ENCODE measurements at places on chromosomes 2 and 18.

- no peak for DNase-seq
Measured at GRCh38 chr18:42094875-42095274, 139.8 kb downstream of the PIK3C3 start.

DNA sequence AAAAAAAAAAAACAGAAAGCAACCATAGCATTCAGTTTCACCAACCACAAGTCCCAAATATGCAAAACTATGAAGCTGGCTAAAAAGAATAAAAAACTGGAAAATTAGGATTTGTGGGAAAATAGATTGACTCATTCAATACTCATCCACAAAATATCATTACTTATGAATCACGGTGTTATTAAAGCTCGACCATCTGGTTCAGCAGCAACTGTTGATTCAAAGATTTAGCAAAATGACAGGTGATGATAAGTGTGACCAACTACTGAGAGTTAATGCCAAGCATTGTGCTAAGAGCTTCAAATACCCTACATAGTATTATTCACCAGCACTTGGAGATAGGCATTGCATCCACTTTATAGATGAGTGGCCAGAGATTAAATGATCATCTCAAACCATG is 26.2 kb upstream of the XDH start:
- no peak for DNase-seq

- DNase-seq, result no peak
Measured at GRCh38 chr2:237222178-237222577, 136.5 kb downstream of the COPS8 start.

DNA sequence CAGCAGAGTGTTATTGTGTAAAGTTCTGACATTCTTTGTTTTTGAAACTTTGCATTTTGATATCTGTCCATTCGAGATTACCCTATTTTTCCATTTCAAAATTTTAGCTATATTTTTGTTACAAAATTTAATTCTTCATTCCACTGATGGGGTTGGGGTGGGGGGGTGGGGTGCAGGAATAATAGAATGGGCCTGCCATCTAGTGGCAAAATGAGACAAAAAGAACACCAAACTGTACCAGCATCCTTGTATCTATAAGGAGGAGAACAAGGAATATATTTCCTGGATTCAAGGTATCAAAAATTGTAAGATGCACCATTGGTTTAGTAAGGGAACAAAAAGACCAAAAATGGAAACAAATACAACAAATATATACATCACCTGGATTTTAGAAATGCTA is 27.9 kb upstream of the TTR start:
- DNase-seq, result no peak

DNA sequence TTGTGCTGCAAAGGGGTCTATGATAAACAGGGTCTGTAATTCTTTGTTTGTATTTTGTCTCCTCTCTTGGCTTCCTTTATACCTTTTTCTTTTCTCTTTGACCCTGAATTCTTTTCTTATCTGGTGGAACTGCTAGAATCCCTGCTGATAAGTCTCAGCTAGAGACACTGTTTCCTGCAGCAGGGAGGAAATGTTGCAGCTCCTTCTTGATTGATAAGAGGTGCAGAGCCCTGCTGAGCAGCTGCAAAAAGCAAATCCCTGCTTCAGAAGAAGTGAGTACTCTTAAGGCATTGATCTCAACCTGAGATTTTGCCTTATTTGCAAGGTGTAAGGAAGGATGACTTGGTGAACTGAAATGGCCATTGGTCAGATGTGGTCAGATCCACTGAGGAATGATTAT is 167.8 kb downstream of the NUP35 start:
- DNase-seq, result no peak

GRCh38 chr2:128307595-128307994 is 11.1 kb downstream of the HS6ST1 start:
- no peak for DNase-seq

DNA sequence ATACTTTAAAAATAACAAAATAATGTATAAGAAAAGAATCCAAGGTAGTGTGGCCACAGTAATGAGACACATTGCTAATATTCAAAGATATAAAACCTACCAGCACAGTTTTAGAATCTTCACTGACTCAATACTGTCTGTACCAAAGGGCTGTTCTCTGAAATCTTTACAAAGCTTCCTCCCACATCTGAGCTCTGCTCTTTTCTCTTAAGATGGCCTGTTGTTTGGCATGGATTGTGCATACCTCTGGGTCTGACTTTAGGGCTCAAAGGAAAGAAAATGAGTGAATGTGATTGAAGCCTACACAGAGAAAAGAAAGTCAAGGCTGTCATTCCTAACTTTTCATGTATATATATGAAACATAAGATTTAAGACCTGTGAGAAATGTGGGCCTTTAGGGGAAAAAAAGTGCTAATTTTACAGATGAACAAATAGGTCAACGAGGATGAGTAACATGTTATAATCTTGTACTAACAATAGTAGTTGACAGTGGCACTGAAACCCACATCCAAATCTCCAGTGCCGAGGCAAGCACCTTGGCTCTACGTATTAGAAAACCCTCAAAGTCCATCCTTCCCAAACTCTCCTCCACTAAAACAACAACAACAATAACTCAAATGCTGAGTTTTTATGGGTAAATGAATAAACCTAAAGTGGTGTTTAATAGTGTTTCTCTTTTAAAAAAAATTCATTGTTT is 114.2 kb downstream of the ZNF521 start:
- DNase-seq, result no peak

DNA sequence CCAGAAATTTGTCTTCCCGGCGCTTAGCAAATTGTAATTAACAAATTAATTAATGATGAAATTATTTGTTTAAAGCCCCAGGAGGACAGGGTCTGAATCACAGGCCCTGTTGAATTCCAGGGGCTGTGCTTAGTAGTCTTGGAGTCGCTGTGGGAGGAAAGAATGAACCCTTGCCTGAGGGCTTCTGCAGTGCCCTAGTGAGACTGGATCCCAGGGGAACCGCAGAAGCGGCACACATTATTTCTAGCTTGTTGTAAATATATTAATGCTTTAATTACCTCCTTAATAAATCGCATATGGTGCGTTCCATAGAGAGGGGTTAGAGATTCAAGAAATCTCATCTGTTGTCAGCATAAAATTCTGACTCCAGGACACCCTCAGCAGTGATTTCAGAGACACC is 235.4 kb downstream of the CELF4 start:
- no peak for DNase-seq

GRCh38 chr2:19122220-19122619 is 236.2 kb downstream of the OSR1 start:
- no peak for DNase-seq

DNA sequence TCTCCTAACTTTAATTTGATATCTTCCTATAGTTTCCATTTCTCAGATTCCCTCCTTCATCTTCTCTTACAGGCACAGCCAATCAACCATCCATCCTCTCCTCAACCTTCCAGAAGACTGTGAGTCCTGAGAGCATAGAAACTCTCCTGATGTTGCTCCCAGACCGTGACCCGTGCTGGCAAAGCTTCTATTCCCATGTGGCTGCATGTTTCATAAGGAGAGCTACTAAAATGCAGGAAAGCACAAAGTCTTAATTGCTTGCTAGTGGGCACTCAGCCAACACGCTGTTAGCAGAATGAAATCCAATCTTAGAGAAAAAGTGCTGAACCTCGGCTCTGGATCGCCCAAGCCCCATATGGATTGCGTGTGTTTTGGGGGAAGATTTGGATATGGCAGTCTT is 1244.7 kb upstream of the ZEB2 start:
- DNase-seq, result no peak

DNA sequence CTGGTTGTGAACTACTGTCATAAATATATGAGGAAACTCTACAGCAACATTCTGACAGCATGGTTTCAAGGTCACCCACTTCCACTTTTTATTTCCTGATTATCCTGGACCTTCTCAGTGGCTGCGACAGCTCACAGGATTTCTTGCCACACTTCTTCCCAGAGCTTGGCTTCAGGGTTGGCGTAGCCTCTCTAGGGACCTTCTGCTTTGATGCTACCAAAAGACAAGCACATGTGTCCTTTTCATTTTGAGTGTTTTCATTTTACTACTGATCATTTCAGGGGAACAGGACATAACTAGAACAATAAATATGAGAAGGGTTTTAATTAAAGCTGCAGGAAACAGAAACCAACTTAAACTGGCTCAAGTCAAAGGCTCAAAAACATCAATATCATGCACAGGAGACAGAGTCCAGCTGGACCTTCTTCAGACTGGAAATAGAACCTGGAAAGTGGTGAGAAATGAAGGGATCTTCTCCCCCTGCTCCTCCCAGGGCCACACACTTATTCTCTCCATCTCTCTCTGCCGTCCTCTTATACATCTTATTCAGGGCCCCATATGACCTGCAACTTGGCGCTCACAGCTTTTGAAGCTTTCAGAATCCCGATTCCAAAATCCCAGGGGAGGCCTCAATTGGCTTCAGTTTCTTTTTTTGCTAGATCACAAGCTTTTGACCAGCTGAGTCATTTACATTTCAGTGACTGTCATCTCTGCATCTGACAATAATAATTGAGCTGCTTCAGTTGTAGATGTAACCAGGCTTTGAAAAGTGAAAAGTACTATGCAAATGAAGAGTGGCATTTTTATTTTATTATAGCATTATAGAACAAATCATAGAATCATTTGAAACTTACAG is 9.7 kb downstream of the VIT start:
- DNase-seq, result no peak

DNA sequence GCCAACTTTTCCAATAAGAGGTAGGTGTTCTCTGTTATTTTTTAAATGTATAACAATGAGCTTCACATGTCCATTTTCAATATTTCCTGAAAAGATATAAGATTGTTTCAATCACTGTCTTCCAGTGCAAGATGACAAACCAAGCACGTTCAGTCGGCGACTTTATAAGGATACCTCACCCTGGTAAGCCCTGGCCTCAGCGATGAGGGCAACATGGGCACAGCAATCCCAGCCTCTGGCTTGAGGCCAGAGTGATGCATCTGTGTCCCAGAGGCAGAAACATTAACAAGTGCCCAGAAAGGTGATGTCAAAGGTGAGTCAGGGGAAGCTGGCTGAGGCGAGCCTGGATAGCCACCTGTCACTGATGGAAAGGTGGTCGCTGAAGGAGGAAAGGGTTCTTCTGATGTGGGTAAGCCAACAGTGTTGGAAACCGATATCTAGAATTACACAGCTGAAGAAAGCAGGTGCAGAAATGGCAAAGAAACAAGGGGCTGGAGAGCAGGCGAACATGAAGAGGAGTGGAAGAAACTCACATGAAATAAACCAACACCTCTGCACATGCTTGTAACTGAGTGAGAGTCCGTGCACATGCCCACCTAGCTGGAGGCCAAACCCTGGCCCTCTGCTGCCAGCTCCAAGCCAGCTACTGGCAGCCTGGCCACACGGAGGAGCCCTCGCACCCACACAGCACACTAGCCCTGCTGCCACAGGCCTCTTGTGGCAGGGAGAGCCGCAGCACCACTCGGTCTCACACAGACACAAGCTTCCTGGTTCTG is 65.5 kb downstream of the FBXO15 start:
- DNase-seq, result peak; percentile 52

- DNase-seq, result no peak
Measured at GRCh38 chr2:78070693-78071092, 548.5 kb upstream of the LRRTM4 start.

- DNase-seq, result no peak
Measured at GRCh38 chr2:120481446-120482194, 135.7 kb downstream of the INHBB start.

DNA sequence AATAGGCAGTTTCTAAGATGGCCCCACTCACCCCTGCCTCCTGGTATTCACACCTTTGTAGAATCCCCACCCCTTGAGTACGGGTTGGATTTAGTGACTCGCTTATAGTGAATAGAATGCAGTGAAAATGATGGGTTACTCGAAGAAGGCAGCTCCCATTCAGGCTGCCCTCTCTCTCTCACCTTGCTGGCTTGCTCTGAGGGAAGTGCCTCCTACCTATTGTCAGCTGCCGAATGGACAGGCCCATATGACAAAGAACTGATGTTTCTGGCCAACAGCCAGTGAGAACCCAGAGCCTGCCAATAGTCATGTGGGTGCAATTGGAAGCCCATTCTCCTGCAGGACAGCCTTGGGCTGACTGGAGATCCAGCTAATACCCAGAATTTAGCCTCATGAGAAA is 22.1 kb upstream of the RNF103 start:
- DNase-seq, result no peak

- DNase-seq, result no peak
Measured at GRCh38 chr2:12819721-12820120, 103.0 kb downstream of the TRIB2 start.

DNA sequence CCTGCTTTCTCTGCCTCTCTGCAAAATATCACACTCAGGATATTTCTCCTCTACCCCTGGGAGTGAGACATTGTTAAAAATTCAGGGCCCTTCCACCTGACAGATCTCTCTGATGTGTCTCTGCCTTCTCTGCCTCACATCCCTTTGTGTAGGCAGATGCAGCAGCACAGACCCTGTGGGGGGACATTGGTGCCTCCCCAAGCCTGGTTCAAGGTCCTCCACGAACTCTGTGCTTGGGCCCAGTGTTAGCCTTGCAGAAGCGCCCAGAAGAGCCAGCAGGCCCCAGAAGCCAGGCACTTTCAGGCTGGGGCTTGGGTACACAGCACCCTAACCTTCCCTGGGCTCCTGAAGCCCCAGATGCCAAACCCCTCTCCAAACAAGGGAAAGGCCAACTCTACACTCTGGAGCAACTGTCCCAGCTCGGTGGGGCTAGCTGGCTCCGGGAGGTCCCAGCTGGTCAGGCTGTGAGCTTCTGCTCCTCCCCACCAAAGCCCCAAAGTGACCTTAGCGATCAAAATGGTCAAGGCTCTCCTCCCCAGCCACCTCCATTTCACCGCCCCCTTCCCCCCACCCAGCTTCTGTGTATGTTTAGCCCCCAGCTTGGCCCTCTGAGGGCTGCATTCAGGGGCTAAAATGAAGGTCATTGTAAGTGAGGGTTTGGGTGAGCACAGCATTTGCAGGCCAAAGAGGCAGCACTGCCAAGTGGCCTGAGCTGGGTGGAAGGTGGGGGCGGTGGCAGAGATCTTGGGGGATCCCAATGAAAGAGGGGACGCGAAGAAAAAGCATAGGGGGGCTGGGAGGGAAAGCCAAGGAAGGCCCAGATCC is 2.6 kb downstream of the HOXD9 start:
- no peak for DNase-seq
